Neural crest cell (in vitro differentiated cells): ENCODE measurements at places on chromosomes 1 and 21. TPM values are rescaled to one million over a fixed set of nuclear protein-coding genes. Genes with fewer than 3 reads are reported as not detected.

DNA sequence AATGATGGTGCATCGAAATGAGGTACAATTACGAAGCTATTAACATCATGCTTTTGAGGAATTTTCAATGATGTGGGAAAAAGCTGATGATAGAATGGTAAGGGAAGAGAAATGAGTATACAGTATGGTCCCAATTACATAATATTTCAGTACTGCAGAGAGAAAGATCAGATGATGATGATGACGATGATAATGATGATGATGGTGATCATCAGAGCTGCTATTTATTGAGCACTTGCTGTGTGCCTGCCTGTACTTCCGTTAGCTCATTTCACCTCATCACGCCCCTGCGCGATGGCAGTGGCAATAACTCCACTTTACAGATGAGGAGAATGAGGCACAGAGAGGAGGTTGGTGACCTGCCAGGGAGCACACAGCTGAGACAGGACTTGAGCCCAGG is 620.8 kb downstream of the MATN1 start:
- no peaks in the 10 kb centered on the region for H3K4me1 ChIP-seq
- no peak overlapping the region for H3K4me3 ChIP-seq
- H3K36me3 ChIP-seq, result no peaks in the 10 kb centered on the region
- no peak overlapping the region for H3K27ac ChIP-seq
- peaks cover 19% of the 10 kb centered on the region for H3K27me3 ChIP-seq

DNA sequence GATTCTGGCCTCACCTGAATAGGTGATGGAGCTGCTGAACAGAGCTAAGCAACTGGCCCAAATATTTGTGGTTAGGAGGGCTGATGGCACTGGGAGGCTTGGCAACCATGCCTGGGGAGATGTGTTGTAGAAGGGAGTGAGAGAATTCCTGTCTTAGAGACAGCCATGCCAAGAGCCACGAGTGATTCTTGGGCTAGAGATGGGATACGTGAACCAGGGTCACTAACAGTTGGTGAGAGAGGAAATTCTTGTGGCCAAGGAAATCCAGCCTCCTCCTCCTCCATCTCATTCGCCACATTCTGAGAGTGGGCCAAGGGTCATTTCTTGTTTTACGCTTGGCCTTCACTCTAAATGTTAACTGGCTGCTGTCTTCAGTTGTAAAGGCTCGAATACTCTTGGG is 46.3 kb downstream of the NGF start:
- H3K4me3 ChIP-seq, result no peak overlapping the region
- H3K27me3 ChIP-seq, result peaks cover 6% of the 10 kb centered on the region
- DNase-seq, result no peak
- no peaks in the 10 kb centered on the region for H3K36me3 ChIP-seq
- H3K4me1 ChIP-seq, result no peaks in the 10 kb centered on the region

GRCh38 chr1:234669499-234669898 is 59.5 kb upstream of the IRF2BP2 start:
- DNase-seq, result no peak
- no peaks in the 10 kb centered on the region for H3K27me3 ChIP-seq
- H3K4me1 ChIP-seq, result peaks cover 5% of the 10 kb centered on the region
- H3K4me3 ChIP-seq, result no peak overlapping the region

DNA sequence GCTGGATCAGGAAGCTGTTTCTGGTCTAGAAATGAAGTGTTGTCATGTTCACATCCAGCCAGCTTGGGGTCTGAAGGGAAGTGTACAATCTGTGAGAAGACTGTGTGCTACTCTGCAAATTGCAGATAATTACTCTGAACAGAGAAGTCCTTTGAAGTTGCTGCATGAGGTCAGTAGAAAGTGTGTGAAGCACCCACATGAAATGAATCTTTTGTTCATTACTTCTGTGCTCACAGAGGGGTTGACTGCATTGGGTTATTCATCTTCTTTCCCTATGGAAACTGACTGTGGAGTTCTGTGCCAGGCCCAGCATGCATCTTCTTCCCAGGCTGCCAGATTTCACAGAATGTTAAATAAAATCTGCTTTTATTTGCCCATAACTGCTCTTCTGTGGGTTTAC is 47.1 kb downstream of the CTH start:
- H3K36me3 ChIP-seq, result no peaks in the 10 kb centered on the region
- H3K27me3 ChIP-seq, result no peaks in the 10 kb centered on the region
- peak; percentile 8 for DNase-seq
- H3K27ac ChIP-seq, result peak overlapping the region; percentile 78
- H3K4me1 ChIP-seq, result peaks cover 51% of the 10 kb centered on the region

GRCh38 chr1:97071173-97071572 is 349.6 kb downstream of the PTBP2 start:
- no peaks in the 10 kb centered on the region for H3K4me1 ChIP-seq
- no peaks in the 10 kb centered on the region for H3K36me3 ChIP-seq
- no peak overlapping the region for H3K27ac ChIP-seq
- no peaks in the 10 kb centered on the region for H3K27me3 ChIP-seq
- no peak overlapping the region for H3K4me3 ChIP-seq
- no peak for DNase-seq

- no peaks in the 10 kb centered on the region for H3K36me3 ChIP-seq
- no peaks in the 10 kb centered on the region for H3K27me3 ChIP-seq
- no peak for DNase-seq
- no peak overlapping the region for H3K4me3 ChIP-seq
Measured at GRCh38 chr1:8251635-8252034, 66.3 kb upstream of the SLC45A1 start.

GRCh38 chr1:18991585-18991984 is 35.1 kb upstream of the IFFO2 start:
- H3K27me3 ChIP-seq, result no peaks in the 10 kb centered on the region
- H3K4me1 ChIP-seq, result peaks cover 5% of the 10 kb centered on the region
- H3K4me3 ChIP-seq, result no peak overlapping the region
- DNase-seq, result no peak
- H3K27ac ChIP-seq, result no peak overlapping the region

The PEAR1 gene
- 6.8 and 6.9 TPM in 2 replicates for total RNA-seq

The INAVA gene
- 50.4 and 51.8 TPM in 2 replicates for total RNA-seq

The ZNHIT6 gene
- 19.9 and 20.4 TPM in 2 replicates for total RNA-seq

The CTH gene
- total RNA-seq, result 11.3 and 12.4 TPM in 2 replicates

The SPATA21 gene
- not detected in 2 replicates for total RNA-seq

- H3K36me3 ChIP-seq, result peaks cover 5% of the 10 kb centered on the region
- DNase-seq, result no peak
Measured at GRCh38 chr21:42836767-42837301, 42.5 kb downstream of the WDR4 start.

GRCh38 chr21:38820471-38821239 is 14.9 kb downstream of the ETS2 start:
- no peaks in the 10 kb centered on the region for H3K4me1 ChIP-seq
- H3K27ac ChIP-seq, result no peak overlapping the region
- DNase-seq, result no peak
- no peaks in the 10 kb centered on the region for H3K27me3 ChIP-seq
- no peak overlapping the region for H3K4me3 ChIP-seq
- peaks cover 44% of the 10 kb centered on the region for H3K36me3 ChIP-seq

DNA sequence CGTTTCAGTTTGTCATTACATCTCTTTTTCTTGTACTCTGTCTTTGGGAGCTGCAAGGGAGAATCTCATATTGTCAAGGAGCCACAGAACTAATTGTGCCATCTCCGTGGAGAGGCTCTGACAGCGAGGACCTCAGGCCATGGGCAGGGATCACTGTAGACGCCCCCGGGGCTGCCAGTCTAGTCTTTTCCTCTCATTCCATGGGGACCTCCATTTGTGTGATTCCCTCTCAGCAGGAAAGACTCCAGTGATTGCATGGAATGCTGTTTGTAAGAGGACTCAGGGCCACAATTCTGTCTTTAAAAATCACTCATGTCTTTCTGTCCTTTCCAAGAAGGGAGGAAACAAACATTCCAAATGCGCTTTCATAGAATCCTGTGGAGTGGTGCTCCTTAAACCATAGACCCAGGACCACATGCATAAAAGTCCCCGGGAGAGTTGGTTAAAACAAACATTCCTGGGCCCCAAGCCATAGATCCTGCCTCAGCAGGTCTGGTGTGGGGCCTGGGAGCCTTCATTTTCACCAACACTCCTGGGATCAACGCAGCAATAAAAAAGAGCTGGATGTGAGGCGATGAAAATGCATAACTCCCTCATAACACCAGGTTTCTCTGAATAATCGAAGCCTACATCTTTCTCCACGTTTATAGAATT is 104.5 kb downstream of the ZP4 start:
- no peak for DNase-seq
- no peaks in the 10 kb centered on the region for H3K27me3 ChIP-seq
- H3K4me1 ChIP-seq, result peaks cover 4% of the 10 kb centered on the region
- no peak overlapping the region for H3K4me3 ChIP-seq
- H3K27ac ChIP-seq, result no peak overlapping the region

- no peaks in the 10 kb centered on the region for H3K36me3 ChIP-seq
- no peak overlapping the region for H3K4me3 ChIP-seq
- no peak overlapping the region for H3K27ac ChIP-seq
- no peak for DNase-seq
Measured at GRCh38 chr21:41321908-41322495, 5.4 kb downstream of the FAM3B start.
